ENCODE measurements at places on chromosomes 13 and 19.

GRCh38 chr13:18962168-18962734, 219.4 kb downstream of the TUBA3C start:
- no peak for DNase-seq

DNA sequence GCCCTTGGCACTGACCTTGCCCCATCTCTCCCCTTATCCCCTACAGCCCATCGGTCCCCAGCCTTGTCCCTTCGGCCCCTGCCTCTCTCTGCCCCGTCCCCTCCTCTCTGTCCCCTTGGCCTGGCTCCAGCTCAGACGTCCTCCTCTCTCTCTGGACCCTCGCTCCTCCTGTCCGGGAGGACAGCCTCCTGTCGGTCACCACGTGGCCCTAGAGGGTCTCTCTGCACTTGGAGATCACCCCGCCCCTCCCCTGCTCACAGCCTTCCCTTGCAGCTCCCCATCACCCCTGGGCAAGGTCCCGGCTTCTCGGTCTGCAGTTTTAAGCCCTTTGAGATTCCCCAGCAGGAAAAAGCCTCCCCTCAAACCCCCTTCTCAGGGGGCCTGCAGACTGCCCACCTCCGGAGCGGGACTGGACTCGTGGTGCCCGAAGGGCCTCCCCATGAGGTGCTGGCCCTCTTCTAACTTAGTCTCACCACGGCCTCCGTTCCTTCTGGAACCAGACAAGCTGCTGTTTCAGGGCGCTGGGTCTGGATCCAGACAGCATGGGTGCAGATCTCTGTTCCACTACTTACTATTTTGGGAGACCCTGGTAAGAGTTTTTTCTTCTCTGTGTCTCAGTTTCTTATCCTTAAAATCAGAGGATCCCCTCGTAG, 3.3 kb upstream of the KLK15 start:
- DNase-seq: no peak

DNA sequence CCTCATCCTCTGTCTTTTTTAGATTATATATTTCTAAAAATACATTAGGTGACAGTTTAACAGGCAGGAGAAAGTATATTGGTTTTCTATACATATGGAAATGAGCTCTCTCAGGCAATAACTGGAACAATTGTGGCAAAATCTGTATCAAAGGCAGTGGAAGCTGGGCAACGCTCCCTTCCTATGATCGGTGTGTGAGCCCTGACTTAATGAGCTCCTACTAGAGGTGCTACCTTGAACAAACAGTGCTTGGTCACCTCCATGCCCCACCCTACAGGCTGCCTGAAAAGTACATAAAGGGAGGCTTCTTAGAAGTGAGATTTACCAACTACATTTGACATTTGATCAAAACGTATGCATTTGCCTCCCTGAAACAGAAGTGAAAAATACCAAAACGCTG, 185.3 kb downstream of the EFNB2 start:
- DNase-seq: peak; percentile 64

DNA sequence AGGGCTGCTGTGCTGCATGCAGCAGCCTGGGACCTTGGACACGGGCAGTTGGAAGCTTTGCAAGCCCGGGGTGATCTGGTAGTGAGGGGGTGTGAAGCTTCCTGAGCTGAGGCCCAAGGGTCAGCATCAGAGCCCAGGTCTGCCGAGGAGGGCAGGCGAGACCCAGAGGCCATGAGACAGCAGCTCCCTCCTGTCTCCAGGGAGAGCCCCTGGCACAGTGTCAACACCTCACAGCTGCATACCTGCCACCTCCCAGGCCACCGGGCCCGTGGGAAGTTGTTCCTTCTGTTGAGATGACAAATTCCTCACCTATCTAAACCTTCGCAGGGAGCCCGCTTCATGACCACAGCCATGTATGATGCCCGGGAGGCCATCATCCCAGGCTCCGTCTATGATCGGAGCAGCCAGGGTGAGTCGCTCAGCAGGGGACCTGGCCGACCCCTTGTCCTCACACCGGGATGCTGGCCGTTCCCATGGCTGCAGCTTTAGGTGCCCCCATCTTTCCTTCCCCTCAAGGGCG, 32.1 kb downstream of the CERS1 start:
- DNase-seq: no peak

DNA sequence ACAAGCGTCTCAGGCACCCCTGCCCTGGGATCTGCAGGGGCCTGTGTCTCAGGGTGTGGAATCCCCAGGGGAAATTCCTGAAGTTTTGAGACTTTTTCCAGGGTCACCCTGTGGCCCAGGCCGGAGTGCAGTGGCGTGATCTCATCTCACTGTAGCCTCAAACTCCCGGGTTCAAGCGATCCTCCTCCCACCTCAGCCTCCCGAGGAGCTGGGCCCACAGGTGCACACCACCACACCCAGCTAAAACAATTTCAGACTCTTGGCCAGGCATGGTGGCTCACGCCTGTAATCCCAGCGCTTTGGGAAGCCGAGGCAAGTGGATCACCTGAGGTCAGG, 4.0 kb downstream of the CAPN12 start:
- no peak for DNase-seq

DNA sequence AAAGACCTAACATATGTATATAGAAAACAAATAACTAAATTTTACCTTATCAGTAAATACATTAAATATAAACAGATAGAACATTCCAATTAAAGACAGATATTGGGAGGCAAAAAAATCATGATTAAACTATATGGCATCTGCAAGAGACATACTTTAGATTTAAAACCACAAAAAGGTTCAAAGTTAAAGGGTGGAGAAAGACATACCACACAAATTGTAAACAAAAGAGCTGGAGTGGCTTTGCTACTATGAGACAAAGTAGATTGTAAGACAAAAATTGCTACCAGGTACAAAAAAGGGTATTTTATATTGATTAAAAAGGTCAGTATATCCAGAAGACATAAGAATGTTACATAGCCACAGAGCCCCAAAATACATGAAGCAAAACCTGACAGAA, 200.2 kb downstream of the KCNRG start:
- no peak for DNase-seq

GRCh38 chr13:77001963-77002587, 10.2 kb downstream of the CLN5 start:
- DNase-seq: no peak

GRCh38 chr13:79392882-79393563, 13.0 kb downstream of the RBM26 start:
- DNase-seq: no peak

- DNase-seq: no peak
These were observed 20.4 kb downstream of the LMO7 start for GRCh38 chr13:75656425-75656989.

GRCh38 chr13:100365680-100366079, 222.9 kb downstream of the GGACT start:
- DNase-seq: no peak

DNA sequence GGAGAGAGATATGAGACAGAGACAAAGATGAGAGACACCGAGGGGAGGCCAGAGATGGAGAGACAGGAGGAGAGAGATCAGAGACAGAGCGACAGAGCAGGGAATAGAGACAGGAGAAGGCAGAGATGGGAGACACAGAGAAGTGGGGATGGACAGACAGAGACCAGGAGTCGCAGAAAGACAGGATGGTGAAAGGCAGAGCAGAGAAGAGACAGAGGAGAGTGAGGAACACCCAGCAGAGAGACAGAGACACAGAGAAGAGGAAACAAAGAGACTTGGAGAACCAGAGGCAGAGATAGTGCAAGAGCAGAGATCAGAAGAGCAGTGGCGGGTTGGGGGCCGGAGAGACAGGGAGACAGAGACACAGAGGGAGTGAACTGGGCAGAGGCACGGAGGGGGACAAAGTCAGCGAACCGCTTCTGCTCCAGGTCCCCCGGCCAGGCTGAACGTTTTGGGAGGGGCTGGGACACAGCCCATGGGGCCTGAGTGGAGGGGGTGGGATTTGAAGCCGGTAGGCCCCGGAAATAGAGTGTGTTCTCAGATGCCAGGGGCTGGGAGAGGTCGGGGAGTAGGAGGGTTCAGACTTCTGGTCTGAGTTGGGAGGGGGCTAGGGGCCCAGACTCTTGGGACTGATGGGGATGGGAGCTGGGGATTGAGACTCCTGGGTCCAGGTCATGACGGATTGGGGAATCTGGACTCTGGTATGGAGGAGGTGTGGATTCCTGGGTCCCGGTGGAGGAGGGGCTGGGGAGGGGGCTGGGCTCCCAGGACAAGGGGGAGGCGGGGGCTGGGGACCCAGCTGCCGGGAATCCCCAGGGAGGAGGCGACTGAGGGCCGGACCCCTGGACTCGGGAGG, 654 bp downstream of the ZNF579 start:
- peak; percentile 54 for DNase-seq

- no peak for DNase-seq
These were observed 11.3 kb downstream of the HSPH1 start for GRCh38 chr13:31150315-31150985.

GRCh38 chr13:77118134-77118533, 91.2 kb upstream of the FBXL3 start:
- DNase-seq: no peak

- DNase-seq: no peak
These were observed 28.5 kb downstream of the VAV1 start for GRCh38 chr19:6800991-6801484.

DNA sequence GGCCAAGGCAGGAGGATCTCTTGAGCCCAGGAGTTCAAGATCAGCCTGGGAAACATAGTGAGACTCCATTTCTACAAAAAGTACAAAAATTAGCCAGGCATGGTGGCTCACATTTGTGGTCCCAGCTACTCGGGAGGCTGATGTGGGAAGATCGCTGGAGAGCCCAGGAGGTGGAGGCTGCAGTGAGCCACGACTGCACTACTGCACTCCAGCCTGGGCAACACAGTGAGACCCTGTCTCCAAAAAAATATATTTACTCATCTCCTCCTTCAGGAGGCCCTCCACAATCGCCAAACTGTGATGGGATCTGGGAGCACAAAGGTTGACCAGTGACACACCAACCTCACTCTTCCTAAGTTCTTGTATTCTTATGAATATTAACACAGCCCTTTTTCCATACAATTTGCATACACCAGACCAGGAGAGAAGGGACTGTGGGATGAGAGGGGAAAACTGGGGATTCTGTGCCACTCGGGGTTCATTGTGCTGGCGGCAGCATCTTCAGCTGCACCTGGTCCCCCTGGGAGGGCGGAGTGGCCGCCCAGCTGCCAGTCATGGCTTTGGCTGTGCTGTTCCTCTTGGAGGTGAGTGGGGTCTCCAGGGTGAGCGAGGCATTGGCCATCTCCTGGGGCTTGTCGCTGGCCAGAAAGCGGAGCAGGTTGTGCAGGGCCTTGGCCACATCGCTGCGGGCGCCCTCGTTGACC, 5.8 kb upstream of the OPA3 start:
- no peak for DNase-seq

GRCh38 chr13:26819046-26819445, 58.5 kb upstream of the GPR12 start:
- DNase-seq: no peak

- no peak for DNase-seq
These were observed 67.5 kb downstream of the ATP7B start for GRCh38 chr13:51943721-51944120.

GRCh38 chr19:13210941-13211340, 60.7 kb downstream of the IER2 start:
- no peak for DNase-seq

- DNase-seq: peak; percentile 83
These were observed 1.0 kb downstream of the HMGB1 start for GRCh38 chr13:30464496-30465342.

DNA sequence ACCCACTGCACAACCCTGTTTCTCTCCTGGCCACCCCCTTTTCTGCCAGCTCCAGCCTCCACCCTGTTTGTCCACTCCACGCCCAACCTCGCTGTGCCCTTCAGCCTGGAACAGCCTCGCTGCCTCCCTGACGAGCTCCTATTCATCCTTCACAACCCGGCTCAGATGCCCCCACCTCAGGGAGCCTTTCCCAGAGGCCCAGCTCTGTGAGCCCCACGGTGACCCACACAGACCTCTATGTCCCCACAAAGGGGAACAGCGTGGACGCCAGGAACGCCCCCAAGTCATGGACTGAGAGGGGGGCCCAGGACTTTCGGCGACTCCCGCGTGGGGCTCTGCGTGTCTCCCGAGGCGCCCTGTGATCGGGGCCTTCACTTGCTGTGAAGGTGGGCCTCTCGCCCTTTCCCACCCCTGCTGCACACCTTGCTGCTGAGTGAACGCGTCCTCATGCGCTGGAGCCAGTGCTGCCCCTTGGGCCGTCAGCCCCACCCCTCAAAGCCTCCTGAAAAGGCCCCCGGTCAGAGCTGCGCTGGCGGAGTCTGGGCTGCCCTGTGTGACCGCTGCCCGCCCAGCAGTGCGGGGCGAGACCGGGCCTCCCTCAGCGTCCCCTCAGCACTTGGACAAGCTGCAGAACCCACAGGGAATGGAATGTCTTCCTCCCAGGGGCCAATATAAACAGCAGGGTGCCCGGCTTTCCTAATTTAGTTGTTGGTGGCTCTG, 40.0 kb downstream of the ADPRHL1 start:
- no peak for DNase-seq

- DNase-seq: no peak
These were observed 452.5 kb upstream of the ARGLU1 start for GRCh38 chr13:107020393-107020792.

GRCh38 chr13:20717581-20718542, 14.4 kb downstream of the IL17D start:
- no peak for DNase-seq

GRCh38 chr19:58559275-58560006, 1.0 kb upstream of the UBE2M start:
- peak; percentile 96 for DNase-seq

DNA sequence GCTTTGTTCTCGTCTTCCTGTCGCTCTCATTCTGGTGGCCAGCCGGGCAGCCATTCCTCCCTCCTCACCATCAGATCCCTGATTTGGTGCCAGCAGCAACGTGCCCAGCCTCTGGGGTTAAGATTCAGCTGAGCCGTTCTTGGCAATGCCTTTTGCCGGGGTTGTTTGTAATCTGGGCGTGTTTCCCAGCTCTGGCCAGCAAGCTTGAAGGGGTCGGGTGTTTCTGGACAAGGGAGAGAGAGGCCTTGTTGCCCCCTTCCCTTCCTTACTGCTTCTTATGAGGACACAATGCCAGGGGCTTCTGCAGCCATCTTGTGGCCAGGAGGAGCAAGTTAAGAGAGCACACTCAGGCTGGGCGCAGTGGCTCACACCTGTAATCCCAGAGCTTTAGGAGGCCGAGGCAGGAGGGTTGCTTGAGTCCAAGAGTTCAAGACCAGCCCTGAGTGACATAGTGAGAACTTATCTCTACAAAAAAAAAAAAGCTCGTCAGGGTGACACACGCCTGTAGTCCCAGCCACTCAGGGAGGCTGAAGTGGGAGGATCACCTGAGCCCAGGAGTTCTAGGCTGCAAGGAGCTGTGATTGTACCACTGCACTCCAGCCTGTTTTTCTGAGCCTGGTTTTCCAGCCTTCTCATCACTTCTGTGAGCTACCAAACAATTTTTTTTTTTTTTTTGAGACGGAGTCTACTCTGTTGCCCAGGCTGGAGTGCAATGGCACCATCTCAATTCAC, 10.7 kb upstream of the CRTC1 start:
- no peak for DNase-seq

DNA sequence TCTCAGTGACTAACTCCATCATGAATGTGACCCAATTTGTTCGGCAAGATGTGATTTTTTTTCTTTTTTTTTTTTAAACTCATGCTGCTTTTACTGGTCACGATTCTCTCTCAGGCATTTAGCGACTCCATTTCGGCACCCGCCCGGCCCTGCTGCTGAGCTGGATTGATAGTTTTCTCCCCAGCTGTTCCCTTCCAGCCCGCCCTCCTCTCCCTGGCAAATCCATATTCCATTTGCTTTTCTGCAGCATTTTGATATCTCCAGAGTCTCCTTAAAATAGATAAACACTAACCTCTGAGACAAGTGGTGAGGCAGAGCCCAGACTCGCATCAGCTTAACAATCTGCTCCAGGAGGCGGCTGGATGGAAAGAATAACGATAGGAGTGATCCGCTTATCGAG, 55.5 kb upstream of the KATNAL1 start:
- no peak for DNase-seq

GRCh38 chr13:47287291-47287751, 390.5 kb upstream of the HTR2A start:
- DNase-seq: no peak

GRCh38 chr13:49954674-49955455, 18.7 kb upstream of the SPRYD7 start:
- no peak for DNase-seq

All from HAP-1 (cell line).